ENCODE measurements at places on chromosomes 13 and 19. TPM values are rescaled to one million over a fixed set of nuclear protein-coding genes. Genes with fewer than 3 reads are reported as not detected.
A peak's percentile ranks its signal among the peaks of the same experiment; 100 is the strongest.

DNA sequence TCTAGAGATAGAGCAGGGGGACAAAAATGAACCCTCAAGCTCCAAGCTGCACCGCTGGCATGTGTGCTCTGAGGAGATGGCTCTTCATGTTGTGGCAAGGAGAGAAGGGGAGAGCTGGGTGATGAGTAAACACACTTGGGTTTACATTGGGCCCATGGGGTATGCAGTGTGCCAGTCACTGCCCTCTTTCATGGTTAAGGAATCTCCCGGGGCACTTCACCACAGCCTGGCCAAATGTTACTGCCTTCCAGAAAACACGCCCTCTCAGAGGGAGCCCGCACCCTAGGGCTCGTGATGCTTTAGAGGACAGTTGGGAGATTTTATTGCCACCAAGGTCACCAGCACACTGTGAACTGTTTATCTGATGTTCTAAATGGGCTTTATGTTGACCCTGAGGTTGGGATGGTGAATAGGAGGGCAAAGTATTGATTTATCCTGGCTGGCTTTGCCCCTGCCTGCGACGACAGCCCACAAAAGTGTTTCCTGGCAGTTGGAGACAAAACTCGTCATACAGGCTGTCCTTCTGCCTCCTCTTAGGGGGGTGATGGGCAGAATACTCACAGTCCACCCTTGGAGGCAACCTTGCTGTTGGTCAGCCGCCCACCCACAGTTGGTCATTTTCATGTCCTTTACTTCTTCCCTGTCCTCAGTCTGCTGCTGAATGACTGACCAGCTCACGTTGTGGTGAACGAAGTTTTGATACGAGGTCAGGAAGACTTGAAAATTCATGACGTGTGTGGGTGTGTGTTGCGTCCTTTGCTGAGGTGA, 156.9 kb downstream of the STK24 start:
- no peak for DNase-seq

- no peak for DNase-seq
These were observed 215.5 kb upstream of the SERP2 start for GRCh38 chr13:44158098-44158521.

DNA sequence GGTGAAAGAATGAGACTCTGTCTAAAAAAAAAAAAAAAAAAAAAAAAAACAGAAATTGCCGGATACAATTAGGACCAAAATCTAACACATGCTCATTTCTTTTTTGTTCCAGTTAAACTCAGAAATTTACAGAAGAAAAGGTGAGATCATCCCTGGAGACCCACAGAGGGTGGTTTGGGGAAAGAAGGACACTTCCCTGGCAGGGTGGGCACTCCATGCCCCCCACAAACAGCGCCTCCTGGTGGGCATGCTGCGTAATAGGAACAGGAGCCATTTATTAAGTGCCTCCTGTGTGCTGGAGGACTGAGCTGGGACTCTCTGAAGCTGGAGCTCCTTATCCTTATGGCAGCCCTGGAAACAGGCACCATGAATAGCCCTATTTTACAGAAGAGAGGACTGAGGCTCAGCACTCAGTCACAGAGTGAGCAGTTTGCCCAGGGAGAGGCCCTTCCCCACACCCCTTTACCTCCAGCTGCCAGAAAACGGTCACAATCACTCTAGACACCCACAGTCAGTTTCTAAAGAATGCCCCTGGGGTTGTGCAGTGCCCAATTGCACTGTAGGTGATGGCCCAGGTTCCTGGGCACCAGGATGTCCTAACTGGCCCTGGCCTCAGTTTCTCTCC, 10.1 kb downstream of the C19orf38 start:
- DNase-seq = no peak

Gene GPR12
- not detected for polyA plus RNA-seq

Gene CLIP3
- polyA plus RNA-seq = 4.8 TPM

DNA sequence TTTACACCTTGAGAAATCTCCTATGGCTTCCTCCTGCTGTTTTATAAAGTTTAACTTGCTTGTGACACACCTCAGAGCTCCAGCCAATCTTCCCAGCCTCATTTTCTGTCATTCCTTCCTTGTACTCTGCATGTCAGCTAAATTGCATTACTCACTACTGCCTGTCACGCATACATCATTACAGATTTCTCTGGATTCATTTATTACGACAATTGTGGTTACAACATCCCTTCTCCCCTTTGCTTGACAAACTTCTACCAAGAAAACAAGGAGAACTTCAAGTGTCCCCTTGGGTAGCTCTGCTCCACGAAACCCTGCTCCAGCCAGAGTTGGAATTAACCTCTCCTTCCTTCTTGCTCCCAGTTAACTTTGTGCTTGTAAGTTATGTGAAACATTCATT, 22.0 kb upstream of the GPR18 start:
- DNase-seq = no peak

Gene NOTCH3
- 10.9 TPM for polyA plus RNA-seq

- DNase-seq = no peak
These were observed 30.3 kb downstream of the ZNF763 start for GRCh38 chr19:11995174-11995573.

Gene SHANK1
- 1.9 TPM for polyA plus RNA-seq

- no peak for DNase-seq
These were observed 85.7 kb downstream of the SHISA2 start for GRCh38 chr13:25966086-25966485.

DNA sequence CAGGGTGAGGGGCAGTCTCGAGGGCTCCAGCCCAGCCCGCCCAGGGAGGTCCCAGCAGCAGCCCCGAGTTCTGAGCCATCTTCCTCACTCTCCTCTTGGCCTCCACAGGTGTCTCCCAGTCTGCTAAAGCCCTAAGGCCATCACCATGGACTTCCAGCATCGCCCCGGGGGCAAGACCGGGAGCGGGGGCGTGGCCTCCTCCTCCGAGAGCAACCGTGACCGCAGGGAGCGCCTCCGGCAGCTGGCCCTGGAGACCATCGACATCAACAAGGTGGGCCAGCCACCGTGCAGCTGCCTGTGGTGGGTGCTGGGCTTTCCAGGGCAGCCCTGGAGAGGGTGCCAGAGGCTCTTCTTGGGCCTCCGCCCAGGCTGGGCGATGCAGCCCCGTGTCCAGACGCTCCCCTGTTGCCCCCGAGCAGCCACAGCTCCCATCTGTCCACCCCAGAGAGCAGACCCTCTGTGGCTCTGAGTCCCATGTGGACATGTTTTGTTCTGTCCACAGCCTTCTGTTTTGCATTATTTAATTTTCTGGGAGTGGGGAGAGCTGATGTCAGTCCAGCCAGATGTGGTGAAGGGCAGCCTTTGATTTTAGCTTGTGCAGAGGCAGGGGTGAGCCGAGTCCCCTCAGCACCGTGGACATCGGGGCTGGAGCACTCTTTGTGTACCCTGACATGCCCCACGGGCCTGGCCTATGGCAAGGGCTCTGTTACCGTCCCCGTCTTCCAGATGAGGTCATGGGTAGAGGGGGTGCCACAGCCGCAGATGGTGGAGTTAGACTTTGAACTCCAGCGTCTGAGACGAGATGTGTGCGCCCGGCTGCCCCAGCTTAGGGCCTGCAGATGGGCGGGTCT, 5.6 kb upstream of the AMH start:
- DNase-seq = no peak

DNA sequence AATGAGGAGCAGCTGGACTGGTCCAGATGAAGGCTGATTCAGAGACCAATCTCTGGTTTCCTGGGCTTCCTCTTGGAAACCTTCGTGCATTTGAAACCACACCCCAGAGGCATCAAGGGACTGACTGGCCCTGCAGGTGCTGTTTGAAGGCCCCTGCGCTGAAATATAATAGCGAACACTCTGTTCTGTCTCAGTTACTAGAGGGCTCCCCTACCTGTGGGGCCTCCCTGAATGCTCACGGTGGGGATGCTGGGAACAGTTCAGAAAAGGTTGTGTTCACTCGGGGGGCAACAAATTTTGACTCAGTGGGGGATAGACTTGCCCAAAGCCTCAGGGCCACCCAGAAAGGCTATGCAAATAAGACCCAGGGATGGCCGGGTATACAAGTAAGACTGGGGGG, 6.4 kb downstream of the CCDC8 start:
- no peak for DNase-seq

DNA sequence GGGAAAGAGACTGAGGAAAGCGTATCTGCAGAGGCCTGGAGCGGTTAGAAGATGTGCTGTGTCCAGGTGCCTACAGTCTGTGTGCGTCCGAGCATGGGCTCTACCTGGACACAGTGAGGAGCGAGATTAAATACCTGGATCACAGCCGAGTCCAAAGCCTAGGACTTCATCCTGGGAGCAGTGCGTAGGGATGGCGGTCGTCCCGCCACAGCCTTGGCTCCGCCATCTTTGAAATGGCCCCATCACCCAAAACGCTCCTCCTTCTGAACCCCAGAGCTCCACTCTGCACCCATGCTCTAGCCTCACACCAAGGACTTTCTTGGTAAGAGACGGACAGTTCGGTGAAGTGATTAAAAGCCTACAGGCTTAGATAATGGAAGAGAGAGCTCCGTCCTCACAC, 19.8 kb downstream of the GP6 start:
- no peak for DNase-seq

DNA sequence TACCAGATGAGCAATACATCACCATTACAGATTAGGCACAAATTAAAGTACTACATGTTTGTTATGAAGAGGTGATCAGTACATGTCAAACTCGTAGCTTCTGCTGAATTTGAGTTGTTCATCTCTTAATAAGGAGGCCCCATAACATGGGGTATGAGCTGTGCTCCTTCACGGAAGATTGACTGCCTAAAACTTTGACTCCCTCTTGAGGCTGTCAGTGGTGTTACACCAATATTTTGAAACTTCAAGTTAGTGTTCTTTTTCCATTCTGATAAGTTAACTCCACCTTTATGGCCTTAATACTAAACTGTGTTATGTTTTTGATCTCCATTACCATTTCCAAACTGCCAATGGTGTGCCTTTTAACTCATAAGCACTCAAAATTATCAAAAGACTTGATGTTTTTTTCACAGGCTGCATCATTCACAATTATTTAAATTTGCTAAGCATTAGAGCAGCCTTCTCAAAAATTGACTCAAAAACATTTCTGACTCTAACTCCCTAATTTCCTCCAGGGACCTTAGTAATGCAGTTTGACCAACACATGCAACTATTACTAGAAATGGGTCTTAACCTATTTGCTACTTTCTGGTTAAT, 1591.5 kb downstream of the PCDH9 start:
- no peak for DNase-seq

DNA sequence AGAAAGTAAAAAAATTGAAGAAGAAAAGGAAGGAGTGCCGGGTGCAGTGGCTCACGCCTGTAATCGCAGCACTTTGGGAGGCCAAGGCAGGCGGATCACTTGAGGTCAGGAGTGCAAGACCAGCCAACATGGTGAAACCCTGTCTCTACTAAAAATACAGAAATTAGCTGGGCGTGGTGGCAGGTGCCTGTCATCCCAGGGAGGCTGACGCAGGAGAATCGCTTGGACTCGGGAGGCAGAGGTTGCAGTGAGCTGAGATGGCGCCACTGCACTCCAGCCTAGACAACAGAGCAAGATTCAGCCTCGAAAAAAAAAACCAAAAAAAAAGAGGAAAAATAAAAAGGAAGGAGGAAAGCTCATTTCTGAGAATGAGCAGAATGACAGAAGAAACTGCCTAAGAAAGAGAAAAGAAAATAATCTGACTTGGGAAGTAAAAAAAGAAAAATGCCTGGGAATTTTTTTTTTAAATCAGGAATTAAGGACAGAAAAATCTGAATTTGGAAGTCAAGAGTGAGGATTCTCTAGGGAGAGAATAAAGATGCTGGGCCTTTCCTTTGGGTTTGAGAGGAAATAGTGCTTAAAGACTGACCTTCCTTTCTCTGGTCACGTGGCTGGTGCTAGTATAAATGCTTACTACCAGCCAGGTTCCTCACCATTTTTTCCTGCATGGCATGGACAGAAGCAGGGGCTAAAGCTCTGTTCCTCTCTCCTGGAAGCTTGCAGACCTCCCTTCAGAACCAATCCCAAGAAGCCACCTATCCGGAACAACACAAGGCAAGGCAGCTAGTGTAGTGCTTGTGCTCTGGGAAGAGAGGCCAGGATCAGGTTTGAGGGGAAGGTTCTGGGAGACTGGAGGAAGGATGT, at the start of gene FFAR2:
Gene FFAR2 (plus strand): TSS at position 652 of the 864 bp plus-strand sequence. CDS start 1,458 bp downstream, outside the sequence.
- DNase-seq = no peak

GRCh38 chr13:99959127-99959539, 12.4 kb downstream of the ZIC5 start:
- DNase-seq = no peak

- DNase-seq = peak; percentile 96
These were observed 31.2 kb downstream of the ZNF701 start for GRCh38 chr19:52601025-52601973.

DNA sequence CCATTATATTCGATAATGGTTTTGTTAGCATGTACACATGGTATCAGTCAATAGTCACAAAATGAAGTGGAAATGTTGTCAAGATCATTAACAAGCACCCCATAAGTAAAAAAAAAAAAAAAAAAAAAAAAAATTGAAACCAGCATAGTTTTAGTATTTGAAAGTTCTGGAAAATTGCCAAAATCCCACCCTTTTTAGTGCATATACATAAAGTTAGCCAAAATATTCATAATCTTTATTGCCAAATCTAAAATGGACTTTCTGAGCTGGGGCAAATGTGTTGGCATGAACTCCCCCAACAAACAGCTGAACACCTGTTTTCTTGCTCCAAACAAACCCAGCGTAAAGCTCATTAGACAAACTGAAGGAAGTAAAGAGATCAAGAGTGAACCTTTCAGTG, 73.9 kb downstream of the MZT1 start:
- DNase-seq = no peak

- no peak for DNase-seq
These were observed 942.6 kb upstream of the SLC10A2 start for GRCh38 chr13:104008541-104009435.

Gene SLC25A42
- polyA plus RNA-seq = 15.7 TPM

GRCh38 chr19:3346677-3347353, 19.6 kb upstream of the NFIC start:
- DNase-seq = peak; percentile 95

- no peak for DNase-seq
These were observed 1220.5 kb downstream of the PCDH17 start for GRCh38 chr13:58852076-58852475.

Gene CGB5
- polyA plus RNA-seq = not detected

DNA sequence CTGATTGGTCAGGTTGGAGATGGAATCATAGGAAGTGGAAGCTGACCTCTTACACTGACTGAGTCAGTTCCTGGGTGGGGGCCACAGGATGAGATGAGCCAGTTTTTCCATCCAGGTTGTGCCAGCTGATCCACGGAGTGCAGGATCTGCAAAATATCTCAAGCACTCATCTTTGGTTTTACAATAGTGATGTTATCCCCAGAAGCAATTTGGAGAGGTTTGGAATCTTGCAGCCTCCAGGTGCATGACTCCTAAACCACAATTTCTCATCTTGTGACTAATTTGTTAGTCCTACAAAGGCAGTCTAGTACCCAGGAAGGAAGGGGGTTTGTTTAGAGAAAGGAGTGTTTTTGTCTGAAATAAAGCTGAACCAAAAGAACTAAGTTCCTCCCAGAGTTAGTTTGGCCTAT, 212.8 kb downstream of the SLITRK6 start:
- no peak for DNase-seq

GRCh38 chr19:11195681-11196080, 1.7 kb downstream of the KANK2 start:
- DNase-seq = no peak

Gene LRRC63
- not detected for polyA plus RNA-seq

DNA sequence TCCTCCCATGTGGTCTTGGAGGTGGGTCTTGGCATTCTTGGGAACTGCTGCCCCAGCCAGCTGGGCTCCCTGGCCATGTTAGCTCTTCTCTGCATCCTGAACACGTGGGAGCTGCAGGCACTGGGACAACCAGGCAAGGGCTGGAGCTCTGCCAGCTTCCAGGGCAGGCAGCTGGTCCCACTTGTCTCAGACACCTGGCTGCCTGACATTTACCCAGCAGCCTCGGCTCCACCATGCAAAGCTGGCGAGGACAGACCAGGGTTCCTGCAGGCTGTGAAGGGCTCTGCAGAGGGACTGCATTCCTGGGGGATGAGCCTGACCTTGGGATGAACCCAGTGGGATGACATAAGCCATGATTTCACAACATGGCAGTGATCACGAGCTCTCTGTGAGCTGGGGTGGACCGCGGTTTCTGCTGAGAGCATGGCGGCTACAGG, 99.0 kb upstream of the TSHZ3 start:
- peak; percentile 84 for DNase-seq

Data from right cardiac atrium (tissue), 5 donors.